Mesendoderm (in vitro differentiated cells): ENCODE measurements at places on chromosomes 6 and 20.
A peak's percentile ranks its signal among the peaks of the same experiment; 100 is the strongest.

- no peak for DNase-seq
These were observed 1.7 kb downstream of the ARFGEF2 start for GRCh38 chr20:48923149-48923718.

DNA sequence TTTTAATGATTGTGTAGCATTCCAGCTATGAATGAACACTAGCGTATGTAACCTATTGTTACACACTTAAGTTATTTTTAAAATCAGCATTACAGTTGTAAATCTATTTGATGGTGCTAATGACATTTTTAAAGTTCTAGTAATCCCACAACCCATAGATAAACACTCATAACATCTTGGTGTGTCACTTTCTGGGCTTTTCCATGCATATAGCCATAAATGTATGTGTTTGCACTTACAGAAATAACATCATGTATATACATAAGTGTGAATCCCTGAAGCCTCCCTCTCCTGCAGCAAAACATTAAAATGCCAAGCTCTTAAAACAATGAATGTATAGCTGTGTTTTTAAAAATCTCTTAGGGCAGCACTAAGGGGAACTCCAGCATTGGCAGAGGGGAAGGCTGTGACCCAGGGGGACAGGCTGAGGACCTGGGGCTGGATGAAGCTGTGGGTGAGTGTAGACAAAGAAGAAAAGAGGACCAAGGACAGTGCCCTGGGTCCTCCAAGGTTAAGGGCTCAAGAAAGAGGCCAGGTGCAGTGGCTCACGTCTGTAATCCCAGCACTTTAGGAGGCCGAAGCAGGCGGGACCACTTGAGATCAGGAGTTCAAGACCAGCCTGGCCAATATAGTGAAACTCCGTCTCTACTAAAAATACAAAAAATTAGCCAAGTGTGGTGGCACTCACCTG, 929 bp upstream of the CENPB start:
- no peak for DNase-seq

DNA sequence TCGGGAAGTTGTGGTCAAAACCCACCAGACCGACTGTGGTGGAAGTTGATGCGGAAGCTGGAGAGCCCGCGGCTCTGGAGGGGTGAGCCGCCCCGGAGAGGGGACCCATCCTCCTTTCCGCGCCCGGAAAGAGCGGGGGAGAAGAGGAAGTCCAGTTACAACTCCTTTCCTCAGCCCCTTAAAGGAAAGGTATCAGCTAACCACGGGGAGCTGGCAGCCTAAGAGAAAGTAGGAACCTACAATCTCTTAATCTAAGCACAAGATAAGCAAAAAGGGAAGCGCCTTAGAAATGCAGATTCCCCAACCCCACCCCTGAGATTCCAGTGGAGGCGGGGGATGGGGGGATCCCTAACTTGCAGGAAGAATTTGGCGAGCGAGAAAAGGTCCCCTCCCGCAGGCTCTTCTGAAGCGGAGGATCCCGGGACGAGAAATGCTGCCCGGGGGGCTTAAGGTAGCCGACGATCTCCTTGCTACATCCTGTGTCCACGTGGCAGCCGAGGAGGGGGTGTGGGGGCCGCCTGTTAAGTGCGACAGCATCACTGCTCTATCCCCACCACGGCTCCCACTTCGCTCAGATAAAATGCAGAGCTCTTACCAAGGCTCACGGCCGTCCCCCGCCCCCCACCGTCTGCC, 87.5 kb downstream of the ZFP64 start:
- DNase-seq: peak; percentile 92

GRCh38 chr6:156857573-156857972, 80.4 kb downstream of the ARID1B start:
- DNase-seq: no peak

DNA sequence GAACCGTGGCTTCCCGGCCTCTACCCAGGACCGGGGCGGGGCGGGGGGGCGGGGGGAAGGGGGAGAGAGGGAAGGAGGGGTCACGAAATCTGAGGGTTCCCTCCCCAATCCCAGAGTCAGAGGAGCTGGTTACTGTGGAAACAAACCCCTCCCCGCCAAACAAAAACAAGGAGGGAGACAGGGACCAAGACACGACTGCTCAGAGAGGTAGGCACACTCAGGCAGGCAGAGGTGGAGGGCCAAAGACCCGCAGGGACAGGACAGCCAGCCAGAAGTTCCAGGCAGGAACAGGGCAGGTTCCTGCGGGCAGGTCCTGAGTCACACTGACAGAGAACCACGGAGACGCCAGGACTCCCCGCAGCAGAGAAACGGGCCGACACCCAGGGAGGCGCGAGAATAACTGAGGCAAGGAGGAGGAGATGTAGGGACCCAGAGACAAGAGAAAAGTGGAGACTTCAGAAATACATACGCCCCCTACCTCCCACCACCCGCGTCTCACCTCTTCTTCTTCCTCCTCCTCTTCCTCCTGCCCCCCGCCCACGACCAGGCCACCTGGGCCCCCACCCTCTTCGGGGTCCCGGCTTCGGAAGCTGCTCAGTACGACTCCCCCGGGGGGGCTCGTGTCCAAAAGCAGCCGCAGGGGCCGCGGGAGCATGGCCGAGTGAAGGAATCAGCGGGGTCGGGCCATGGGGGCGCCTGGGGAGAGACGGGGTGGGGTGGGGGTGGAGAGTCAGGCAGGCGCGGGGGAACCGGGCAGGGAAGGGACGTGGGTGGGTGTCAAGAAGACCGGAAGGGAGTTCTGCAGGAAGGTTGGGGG, 578 bp downstream of the RGL2 start:
- peak; percentile 97 for DNase-seq

GRCh38 chr20:23476015-23476754, 14.7 kb upstream of the CST8 start:
- no peak for DNase-seq

DNA sequence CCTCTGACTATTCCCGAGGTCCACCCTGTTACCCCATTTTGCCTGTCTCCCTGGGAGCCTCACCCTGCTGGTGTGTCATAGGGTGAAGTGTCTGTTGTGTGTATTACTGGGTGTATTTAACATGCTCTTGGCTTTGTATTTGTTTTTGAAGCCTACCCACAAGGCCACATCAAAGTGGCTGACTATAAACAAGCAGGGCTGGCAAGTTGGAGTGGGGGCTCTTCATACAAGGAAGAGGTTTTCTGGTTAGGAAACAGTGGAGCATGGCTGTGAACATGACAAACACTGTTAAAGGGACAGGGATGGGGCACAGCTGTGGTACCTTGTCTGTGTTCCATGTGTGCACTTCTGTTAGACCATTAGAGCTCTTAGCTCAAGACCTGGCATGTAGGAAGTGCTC, 26.3 kb downstream of the HECA start:
- DNase-seq: no peak

DNA sequence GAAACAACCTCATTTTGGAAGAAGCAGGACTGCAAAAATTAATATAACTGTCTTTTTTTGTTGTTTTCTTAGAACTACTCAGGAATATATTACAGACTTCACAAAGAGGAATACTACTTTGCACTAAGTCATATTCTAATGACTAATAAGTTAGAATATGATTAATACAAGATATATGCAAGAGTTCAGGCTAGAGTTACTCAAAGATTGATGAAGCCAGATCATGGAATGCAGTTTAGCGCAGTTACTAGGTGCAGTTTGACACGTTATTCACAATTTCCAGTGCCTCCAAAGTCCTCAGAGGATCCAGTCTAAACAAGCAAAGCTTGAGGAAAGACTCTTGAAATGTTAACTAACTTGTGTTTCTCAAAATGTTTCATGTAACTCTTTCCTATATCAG, 1.2 kb upstream of the MYCT1 start:
- no peak for DNase-seq

DNA sequence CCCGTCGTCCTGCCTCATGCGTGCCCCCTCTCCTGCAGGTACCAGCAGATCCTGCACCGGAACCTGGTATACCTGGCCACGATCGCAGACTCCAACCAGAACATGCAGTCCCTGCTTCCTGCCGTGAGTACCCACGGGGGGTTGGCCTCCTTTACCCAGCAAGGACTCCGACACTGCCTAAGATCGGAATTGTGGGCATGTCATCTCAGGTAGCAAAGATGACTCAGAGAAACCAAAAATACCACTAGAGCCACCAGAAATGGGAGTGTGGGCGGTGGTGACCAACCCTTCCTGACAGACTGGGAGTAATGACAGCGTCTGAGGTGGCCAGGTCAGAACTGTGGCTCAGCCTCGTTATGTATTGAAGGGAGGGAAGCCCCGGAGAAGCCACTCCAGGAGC, 16.3 kb downstream of the SS18L1 start:
- no peak for DNase-seq

GRCh38 chr6:142797159-142797558, 147.8 kb downstream of the HIVEP2 start:
- no peak for DNase-seq

DNA sequence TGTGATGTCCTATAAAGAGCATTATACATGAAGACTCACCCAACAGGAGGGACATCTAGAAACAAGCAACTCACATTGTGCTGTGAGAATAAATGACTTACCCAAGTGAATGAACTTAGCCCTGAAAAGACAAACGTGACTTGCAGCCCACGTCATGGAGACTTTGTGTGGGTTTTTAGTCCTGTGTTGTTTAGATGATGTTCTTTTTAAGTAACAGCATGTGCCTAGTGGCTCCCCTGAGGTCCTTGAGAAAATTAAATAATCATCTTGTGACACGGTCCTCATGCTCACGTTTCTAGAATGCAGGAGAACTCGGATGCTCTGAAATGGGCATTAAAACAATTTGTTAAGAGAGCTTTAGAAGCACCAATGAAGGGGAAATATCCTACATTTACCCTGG, 165.1 kb downstream of the SASH1 start:
- DNase-seq: no peak

GRCh38 chr6:37980222-37980595, 160.7 kb downstream of the ZFAND3 start:
- no peak for DNase-seq

DNA sequence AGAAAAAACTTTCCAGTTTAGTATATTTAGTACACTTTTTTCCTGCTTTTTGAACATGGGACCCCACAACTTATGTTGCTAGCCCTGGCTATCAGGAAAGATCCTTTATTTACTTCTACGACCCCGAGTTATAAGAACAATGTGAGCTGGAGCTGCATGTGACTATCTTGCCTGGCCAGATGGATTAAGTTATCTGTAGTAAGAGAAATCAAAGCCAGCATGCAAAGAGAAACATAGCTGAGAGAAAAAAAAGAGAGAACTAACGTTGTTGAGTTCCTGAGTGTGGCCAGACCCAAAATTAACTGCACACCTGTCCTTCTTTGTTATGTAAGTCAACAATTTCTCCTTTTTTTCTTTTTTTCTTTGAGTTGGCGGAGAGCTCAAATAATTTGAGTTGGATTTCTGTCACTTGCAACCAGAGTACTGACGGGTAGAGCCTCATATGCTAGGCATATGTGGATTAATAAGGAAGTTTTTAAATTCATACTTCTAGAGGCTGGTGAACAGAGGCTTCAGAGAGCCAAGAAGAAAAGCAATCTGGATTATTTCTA, 219.5 kb downstream of the HACE1 start:
- DNase-seq: no peak

DNA sequence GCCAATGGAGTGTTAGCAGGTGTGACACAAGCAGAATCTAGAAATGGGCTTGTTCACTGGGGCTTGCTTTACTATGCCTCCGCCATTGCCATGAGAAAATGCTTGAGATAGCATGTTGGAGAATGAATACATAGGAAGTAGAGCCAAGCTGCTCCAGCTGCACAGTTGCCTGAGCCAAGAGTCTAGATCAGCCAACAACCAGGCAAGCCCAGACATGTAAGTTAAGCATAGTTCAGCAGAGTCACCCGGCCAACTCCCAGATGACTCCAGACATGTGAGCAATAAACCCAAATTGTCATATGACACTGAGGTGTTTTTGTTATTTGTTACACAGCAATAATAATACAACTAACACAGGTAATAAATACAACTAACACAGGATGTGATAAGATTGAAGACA, 167.9 kb downstream of the HAO1 start:
- DNase-seq: no peak

DNA sequence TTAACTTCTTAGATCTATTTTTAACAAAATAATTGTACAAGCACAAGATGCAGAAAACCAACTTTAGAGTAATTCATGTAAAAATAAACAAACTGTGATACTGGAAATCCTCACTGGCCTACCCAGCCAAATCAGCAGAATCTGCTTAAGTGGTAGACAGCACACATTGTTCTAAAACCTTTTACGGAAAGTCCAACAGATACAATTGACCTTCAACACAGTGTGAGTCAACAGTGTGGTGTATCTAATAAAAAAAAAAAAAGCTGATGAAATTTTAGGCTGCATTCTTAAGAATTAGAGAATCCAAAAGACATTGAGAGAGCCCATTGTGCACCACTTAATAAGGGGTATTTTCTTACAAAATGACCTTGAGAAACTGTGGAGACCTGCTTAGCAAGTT, 174.5 kb downstream of the COL21A1 start:
- DNase-seq: no peak

DNA sequence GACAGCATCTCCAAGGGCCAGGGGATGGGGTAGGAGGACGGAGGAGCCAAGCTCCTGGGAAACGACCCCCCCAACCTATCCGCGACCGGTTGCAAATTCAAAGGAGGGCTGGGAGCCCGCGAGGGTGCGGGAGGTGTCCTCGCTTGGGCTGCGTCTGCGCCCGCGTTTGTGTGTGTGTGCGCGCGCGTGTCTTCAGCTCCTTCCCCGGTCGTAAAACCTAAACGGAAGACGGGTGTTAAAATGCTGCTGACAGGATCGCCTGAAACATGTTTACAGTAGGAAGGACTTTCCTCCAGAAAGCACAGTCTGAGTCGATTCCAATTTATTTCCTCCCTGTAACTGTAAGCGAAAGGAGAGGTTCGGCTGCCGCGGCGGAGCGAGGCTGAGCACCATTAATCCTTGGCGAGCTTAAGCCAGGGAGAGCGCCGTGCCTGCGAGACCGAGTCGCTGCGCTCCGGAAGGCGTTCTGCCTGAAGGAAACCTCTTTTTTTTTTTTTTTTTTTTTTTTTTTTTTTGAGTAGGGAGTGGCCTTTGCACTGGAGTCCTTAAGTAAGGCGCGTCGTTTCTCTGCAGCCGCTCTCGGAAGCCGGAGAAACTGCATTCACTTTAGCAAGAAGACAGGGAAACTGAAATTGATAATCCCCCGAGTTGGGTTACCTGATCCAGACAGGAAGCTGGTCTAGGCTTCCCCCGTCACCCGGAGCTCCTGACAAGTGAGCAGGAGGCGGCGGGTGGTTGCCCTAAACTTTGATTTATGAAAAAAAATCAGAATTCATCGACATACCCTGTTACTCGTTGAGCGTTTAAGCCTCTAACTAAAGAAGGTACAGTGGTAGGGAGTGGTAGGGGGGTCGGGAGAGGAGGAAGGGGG, 4.8 kb upstream of the SOX4 start:
- peak; percentile 87 for DNase-seq

DNA sequence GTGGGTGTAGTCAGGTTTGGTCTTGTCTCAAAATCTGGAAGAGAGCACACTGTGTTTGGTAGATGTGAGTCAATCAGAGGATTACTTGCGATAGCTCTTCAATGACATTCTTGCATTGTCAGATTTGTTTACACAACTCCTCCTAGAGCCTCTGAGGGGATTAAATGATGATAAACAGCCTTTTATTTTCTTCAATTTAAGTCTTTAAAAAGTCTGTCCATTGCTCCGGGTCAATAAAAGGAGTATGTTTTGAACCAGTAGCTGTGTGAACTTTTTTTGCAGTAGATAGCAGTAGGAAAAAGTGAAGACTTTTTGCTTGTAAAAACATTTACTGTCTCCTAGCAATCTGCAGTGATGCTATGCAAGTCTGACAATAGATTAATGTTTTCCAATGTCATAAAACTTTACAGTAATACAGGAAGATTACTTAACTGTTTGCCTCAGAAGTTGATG, 49.9 kb downstream of the GJA1 start:
- DNase-seq: peak; percentile 83

- peak; percentile 61 for DNase-seq
These were observed 8.4 kb downstream of the EPB41L2 start for GRCh38 chr6:131054392-131055250.
